ENCODE measurements at places on chromosomes 12 and 14.
A peak's percentile ranks its signal among the peaks of the same experiment; 100 is the strongest.

- no peak for DNase-seq
Measured at GRCh38 chr12:78651755-78652154, 212.8 kb upstream of the SYT1 start.

- DNase-seq: no peak
Measured at GRCh38 chr12:54471793-54472192, 1.6 kb downstream of the GTSF1 start.

GRCh38 chr14:31419967-31420318 lies 407 bp downstream of the HEATR5A start:
- peak; percentile 14 for DNase-seq

DNA sequence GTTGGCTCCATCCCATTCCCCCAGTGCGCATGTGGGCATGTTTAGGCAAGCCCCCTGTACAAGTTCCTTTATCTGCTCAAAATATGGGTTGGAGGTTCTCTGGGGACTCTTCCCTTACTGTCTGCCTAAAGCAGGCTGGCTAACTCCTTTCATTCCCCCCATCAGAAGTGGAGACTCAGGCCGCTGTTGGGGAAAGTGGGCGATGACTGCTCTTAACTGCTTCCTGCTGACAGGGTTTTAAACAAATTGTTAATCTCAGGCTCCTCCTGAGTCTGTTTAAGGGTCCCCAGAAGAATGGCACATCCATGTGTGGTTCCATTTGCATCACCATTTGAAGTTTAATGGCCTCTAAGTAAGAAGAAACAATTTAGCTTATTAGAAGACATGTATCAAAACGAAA lies 15.4 kb upstream of the FAR2 start:
- DNase-seq: no peak

All from stimulated activated CD4-positive, alpha-beta T cell treated with anti-CD3 and anti-CD28 coated beads, Interleukin-4, amount 100 ng/mL, for 24 hours (primary cell).